ENCODE measurements at places on chromosomes 16 and 17.

GRCh38 chr17:45220079-45220478 lies 1.6 kb upstream of the FMNL1 start:
- no peak for DNase-seq

DNA sequence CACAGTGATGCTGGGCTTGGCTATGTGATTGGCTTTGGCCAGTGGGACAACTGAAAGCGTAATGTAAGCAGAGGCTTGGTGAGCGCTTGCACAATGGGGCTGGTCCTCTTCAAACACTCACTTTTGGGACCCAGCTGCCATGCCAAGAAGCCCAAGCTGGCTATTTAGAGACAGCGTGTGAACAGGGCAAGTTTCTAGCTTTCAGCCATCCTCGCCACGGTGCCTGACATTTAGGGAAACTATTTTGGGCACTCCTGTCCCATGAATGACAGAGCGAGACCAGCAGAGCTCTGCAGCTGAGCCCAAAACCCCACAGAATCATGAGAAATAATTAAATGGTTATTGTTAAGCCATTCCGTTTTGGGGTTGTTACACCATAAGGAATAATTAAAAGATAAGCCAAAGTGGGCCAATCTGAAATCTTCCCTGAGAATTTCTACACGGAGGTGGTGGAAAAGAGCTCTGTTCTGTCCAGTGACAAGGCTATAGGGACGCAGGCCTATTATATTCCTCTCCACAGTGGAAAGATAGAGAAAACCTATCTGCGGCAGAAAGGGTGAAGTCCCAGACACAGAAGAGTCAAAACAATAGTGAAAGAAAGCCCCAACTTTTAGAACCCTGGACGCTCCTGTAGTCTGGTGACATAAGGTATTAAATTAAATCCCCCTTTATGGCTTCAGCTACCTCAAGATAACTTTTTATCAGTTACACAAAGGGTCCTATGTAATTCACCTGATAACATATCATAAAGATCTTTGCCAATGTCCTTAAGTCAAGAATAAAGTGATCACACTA lies 10.8 kb upstream of the RPRML start:
- DNase-seq: no peak

GRCh38 chr16:86710602-86710950 lies 132.2 kb downstream of the FOXL1 start:
- no peak for DNase-seq

DNA sequence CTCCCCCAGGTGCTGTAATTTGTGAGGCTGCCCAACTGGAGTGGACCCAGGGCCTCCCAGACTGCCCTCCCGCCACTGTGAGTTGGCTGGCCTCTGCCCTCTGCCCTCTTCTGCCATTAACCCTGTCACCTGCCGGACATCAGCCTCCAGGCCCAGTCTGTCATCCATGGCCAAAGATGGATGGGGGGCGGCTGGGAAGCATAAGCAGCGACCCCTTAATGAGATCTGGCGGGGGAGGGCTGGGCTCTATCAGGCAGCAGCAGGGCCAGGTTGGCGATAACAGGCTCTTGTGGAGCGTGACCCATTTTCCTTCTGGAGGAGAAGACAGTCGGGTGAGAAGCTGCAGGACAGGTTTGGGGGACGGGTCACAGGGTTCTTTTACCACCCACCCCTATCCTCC lies 25.3 kb downstream of the CDK5RAP3 start:
- DNase-seq: no peak

DNA sequence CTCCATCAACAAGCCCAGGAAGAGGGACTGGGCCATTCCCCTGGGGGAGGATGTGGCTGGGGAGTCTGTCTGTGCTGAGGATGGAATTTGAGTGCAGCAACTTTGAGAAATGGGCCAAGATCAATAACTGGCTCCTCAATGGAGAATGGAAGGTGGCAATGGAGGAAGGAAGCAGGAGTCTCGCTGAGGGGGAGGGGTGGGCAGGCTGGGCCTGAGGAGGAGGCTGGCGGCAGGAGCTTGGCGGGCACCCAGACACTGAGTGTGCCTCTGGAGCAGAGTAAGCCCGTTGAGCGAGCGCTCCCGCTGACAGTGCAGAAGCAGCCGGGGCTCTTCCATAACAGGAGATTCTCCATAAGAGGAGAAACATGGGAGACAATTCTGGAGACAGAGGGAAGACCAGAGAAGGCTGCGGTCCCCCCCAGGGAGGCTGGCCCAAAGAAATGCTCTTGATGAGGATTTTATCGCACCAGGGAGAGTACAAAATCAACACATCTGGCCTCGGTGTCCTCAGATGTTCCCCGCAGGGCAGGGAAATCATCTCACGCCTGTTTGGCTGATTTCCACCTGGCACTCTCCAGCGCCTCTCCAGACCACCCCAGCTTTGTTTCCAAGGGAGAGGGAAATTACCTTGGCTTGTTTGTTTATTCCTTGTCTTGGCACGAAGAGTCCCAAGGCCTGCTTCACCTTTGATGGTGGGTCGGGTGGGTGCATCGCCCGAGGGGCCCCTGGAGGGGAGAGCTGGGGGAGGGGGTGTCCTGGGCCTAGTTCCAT lies 2.8 kb upstream of the MMP15 start:
- no peak for DNase-seq

DNA sequence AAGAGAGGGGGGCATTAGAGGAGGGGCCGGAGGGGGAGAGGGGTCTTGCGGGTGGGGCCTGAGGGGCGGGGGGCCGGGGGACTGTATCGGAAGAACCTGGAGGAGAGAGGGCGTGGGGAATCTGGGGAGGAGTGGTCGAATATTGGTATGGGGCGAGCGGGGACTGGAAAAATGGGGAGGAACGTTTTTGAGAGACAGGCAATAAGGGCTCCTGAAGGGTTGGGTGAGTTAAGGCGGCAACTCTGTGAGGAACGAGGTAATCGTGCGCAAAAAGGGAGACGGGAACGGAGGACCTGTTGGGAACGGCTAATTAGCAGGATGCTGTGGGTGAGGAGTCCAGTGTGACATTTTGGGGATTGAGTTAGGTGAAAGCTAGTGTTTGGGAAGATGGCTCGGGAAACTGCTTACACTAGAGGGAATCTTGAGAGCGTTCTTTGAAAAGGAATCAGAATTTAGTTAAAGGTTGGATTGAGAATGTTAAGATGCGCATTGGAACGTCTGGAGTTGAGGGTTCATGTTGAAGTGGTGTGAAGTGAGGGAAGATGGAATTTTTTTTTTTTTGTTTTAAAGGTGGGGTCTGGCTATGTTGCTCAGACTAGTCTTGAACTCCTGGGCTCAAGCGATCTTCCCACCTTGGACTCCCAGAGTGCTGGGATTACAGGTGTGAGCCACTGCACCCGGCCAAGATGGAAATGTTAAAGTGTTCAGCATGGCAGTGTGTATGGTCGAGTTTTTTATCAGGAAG lies 662 bp downstream of the WIPF2 start:
- DNase-seq: peak; percentile 15

DNA sequence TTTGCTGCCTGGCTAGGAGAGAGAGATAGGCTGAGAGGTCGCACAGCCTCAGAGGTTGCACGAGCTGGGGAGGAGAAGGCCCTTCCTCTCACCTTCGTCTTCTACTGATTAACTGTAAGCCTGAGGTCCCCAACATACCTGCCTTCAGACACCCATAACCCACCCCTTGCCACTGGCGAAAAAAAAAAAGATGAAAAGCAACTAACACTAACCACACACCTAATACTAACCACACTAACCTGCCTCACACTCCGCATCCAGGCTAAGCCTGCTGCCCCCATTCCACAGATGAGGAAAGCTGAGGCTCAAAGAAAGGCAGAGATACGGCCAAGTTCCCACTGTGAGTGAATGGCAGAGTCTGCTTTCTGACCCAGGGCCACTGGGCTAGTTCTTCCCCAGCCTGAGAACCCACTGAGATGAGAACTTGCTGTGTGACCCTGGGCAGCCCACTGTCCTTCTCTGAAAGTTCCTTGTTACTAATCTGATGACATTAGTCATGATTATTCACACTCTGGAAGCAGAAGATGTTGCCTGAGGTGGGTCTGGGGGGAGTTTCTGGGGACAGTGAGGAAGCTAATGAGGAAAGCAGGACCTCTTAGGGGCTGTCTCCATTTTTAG lies 4.6 kb downstream of the IL21R start:
- DNase-seq: no peak

GRCh38 chr17:74407384-74407783 lies 24.5 kb upstream of the GPRC5C start:
- no peak for DNase-seq

GRCh38 chr16:66342294-66342900 lies 24.1 kb upstream of the CDH5 start:
- DNase-seq: no peak

GRCh38 chr17:57092779-57093178 lies 7.7 kb downstream of the AKAP1 start:
- no peak for DNase-seq

GRCh38 chr17:31058976-31059375 lies 35.8 kb upstream of the NF1 start:
- DNase-seq: no peak

DNA sequence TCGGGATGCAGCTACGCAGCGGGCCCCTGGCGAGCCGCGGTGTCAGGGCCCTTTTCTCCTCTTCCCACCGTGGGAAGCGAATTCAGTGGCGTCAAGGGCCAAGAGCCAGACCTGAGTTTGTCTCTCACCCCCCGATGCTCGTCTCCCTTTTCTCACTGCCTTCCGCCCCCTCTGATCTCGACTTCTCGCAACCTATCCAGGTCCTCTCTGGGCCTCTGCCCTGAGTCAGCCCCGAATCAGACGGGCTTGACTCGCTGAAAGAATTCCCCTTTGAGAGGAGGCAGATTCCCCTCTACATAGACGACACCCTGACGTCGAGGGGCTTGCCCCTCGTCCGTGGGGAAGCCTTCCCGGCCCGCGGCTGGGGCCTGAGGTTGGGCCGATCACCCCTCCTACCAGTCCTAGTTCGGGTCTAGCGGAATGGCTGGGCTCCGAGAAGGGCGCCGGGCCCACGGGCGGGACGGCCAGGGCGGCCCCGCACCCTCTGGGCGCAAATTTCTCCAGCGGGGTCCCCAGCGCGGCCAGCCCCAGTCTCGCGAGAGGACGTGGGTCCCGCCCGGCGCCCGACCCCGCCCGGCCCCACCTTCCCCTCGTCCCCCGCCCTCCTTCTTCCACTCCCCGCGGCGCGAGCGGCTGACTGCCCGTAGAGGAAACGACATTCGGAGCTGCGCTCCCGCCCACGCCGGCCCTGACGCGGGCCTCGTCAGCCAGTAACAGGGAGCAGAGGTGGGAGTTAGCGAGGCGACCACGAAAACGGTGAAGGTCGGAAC lies at the start of gene GGNBP2:
Gene GGNBP2, plus strand, starts transcription at position 613 of the 770 bp plus-strand sequence. CDS start 806 bp downstream, outside the sequence.
- DNase-seq: peak; percentile 85

DNA sequence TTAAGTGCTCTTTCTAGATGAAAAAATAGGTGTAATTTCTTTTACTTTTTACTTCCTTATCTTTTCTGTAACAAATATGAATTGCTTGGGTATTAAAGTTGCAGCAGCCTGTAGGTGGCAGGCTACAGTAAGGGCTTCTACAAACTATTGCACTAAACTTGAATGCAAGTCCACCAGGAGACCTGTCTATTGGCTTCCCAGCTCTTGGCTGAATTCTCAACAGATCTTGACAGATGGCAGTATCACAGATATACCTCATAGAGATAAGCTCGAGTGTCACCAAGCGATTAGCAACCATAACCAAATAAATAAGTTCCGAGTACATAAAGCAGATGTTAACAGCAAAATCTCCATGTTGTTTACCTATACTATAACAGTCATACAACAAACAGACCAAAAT lies 5.9 kb downstream of the BBS2 start:
- DNase-seq: peak; percentile 15

- no peak for DNase-seq
These were observed 33.0 kb downstream of the TMEM100 start for GRCh38 chr17:55689672-55690071.

Measured in activated T-cell treated with anti-CD3 and anti-CD28 coated beads for 24 hours (primary cell).